WTC11 (cell line): ENCODE measurements at places on chromosomes 11 and 22. TPM values are rescaled to one million over a fixed set of nuclear protein-coding genes. Genes with fewer than 3 reads are reported as not detected.
A peak's percentile ranks its signal among the peaks of the same experiment; 100 is the strongest.

MRPL49 gene
- 51.3 to 55.9 TPM (median 53.3 TPM) in 3 replicates for total RNA-seq

DNA sequence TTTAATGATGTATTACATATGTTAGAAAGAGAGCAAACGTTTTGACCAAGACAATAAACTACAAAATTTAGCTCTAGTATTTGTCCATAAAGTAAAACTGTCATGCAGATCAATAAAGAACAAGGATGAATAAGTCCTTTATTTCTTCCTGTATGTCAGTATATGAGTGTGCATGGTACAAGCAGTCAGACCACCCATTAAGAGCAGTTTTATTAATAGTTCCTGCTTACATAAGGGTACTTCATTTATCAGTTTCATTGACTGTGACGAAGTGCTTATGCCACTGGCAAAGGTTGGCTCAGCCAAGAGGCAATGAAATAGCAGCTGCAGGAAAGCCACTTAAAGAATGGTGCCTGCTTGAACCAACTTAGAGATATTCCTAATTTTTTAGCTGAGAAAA is 913.0 kb upstream of the CNTN5 start:
- no peak for DNase-seq

- DNase-seq: no peak
Measured at GRCh38 chr11:70538641-70539359, 140.5 kb downstream of the CTTN start.

DNA sequence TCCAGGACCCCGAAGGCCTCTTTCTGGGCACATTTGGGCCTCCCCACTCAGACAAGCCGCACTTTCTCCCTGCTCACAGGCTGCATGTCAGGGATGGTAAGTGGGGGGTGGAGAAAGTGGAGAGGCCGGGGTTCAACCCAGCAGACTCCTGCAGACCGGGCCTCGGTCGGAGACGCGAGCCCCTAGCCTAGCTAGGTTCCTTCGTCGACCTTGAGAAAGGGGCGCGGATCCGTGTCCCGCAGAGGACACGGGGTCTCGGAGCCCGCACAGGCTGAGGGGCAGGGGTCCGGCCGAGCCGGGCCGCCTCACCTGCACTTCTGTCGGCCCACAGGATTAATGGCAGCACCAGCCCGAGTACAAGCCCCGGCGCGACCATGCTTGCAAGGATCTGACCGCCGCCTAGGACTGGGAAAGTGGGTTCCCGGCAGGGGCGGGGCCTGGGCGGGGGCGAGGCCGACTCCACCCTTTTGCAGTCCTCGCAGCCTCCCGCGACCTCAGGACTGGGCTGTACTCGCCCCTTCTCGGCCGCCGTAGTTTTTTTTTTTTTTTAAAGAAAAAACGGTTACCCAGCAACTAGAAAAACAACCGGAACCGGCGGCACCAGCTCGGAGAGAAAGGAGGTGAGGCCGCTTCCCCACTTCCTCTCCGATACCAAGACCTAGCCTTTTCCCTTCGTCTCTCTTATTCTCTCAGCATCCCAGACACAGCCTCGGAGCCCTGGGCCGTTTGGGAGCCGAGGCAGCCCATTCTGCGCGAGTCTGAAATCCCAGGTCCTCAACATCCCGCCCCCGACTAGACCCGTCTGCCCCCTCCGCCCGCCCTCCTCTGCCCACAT is at the start of the genes SIAE and SPA17:
Gene SIAE (minus strand): TSS at position 407 of the 835 bp plus-strand sequence. CDS start 31 bp downstream, at position 376.
Gene SPA17 (plus strand): TSS at position 572 of the 835 bp plus-strand sequence. CDS start 1,361 bp downstream, outside the sequence.
- DNase-seq: peak; percentile 96

DNA sequence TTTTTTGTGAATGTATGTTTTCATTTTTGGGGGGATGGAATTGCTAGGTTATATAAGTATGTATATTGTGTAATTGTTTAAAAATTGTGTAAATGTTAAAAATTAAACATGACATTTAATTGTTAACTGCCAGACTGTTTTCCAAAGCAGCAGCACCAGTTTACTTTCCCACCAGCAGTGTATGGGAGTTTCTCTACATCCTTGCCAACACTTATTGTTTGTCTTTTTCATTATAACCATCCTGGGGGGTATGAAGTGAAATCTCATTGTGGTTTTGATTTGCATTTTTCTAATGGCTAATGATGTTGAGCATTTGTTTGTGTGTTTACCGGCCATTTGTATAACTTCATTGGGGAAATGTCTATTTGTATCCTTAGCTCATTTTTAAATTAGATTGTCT is 31.7 kb upstream of the RRAS2 start:
- DNase-seq: no peak

KIF18A gene
- 16.6 to 20.6 TPM (median 18.6 TPM) in 3 replicates for total RNA-seq

DNA sequence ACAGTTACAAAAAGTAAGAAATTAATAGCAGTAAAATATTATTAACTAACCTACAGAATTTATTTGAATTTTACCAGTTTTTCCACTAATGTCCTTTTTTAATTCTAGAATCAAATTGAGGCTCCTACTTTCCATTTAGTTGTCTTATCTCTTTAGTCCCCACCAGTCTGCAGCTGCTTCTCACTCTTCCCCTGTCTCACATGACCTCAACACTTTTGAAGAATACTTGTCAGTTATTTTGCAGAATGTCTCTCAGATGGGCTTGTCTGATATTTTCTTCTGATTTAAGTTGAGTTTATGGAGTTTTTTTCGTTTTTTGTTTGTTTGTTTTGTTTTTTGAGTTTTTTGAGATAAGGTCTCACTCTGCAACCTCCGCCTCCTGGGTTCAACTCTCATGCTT is 74.3 kb upstream of the ADORA2A start:
- no peak for DNase-seq

GRCh38 chr22:27345691-27346090 is 455.9 kb downstream of the MN1 start:
- DNase-seq: no peak

DNA sequence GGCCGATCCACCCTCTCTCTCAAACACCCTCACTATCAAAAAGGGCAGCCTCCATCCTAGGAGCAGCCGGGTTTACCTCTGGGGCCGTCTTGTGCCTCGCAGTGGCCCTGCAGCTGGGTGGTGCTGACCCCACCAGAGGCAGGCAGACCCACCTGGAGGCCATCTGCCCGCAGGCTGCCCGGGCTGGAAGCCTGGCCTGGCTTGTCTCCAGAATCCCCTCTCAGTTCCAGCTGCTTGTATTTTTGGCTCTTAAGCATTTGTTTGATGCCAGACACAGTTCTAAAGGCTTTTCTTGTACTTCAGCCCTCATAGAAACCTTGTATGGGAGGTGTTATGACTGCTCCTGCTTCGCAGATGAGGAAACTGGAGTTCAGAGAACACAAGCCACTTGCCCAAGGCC is 4.2 kb upstream of the NFAM1 start:
- no peak for DNase-seq

DNA sequence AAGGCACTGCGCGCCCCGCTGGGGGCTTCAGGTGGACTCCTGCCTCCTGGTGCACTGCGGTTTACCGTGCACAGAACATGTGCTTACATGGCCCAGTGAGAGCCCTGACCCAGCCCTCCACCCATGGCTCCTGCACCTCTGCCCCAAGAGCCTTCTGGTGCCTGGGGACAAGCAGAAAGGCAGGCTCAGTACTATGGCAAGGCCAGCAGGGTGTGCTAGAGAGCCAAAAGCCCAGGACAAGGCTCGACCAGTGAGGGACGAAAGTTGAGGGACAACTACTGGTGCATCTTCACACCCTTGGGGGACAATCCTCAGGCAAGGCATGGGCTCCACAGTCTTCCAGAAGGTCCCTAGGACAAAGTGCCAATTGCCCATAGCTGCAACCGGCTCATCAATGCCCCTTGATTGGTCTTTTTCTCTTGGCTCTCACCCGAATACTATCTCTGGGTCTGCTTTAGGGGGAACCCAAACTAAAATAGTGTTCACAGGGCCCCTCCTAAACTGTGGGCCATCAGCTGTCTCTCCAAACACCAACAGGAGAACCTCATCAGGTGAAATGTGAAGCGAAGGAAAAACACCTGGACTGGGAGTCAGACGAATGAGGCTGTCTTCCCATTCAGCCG is 13.5 kb downstream of the PGA5 start:
- DNase-seq: peak; percentile 85

DNA sequence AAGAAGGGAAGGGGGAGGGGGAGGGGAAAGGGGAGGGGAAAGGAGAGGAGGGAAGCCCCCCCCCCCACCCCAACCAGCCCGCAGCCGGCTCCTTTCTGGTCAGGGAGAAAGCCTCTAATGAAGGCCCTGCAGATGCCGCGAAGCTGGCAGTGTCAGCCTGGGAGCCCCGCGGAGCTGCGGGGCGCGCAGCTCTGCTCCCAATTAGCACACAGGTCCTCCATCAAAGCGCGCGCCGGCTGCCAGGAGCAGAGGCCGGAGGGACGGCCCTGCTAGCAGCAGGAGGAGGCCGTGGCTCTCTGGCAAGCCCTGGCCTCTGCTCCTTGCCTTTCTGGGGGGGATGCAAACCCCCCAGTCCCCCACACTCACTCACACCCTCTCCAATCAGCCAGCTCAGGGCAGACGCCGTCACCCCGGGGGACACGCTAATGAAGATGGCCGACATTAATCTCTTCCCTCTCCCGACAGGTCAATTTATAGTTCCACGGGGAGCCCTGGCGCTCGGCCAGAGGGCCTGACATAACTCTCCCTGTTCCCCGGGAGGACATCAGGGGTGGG is 70.5 kb upstream of the TCF20 start:
- peak; percentile 48 for DNase-seq

ACTN3 gene
- total RNA-seq: 18.5 to 20.4 TPM (median 19.2 TPM) in 3 replicates

MUC2 gene
- 0.07 to 0.60 TPM (median 0.22 TPM) in 3 replicates for total RNA-seq
